Retina (tissue), 1 donor: ENCODE measurements at places on chromosomes 2 and 18.

DNA sequence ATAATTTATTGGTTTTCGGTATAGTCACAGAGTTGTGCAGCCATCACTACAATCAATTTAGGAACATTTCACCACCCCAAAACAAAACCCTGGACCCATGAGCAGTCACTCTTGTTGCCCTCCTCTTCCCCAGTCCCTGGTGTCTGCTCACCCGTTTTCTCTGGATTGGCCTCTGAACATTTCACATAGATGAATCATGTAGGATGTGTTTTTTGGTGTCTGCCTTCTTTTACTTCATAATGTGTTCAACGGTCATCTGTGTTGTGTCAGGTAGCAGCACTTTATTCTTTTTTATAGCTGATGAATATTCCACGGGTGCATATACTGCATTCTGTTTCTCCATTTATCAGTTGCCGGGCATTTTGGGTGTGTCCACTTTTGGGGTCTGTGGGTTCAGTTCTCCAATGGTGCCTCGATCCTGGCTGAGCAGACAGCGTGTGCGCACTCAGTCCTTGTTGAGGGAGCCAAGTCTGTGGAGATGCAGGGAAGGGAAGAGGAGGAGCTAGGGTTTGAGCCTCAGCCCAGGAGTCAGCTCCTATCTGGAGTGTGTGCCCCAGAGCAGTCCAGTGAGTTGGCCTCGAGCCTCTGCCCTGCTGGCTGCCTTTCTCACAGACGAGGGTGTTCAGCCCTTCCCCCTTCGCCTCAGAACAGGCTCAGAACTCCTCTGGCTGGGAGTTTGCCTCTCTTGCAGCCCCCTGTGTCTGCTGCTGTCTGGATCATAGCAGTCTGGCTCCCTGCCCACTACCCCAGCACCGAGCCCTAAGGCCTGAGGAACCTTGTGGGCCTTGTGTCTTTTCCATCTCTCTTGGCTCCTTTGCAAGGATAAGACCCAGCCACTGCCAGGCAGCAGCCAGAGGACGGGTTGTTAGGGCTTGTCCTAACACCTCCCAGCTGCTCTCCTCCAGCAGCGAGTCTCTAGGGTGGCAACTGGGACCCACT lies 18.0 kb downstream of the C2orf74 start:
- DNase-seq, result no peak

GRCh38 chr2:238418999-238419546 lies 7.7 kb upstream of the ASB1 start:
- DNase-seq, result no peak

GRCh38 chr18:35413163-35413511 lies 36.0 kb upstream of the ZNF396 start:
- no peak for DNase-seq

GRCh38 chr2:8306530-8307351 lies 375.1 kb upstream of the ID2 start:
- DNase-seq, result no peak

- no peak for DNase-seq
Measured at GRCh38 chr2:238499731-238500580, 73.2 kb downstream of the ASB1 start.

DNA sequence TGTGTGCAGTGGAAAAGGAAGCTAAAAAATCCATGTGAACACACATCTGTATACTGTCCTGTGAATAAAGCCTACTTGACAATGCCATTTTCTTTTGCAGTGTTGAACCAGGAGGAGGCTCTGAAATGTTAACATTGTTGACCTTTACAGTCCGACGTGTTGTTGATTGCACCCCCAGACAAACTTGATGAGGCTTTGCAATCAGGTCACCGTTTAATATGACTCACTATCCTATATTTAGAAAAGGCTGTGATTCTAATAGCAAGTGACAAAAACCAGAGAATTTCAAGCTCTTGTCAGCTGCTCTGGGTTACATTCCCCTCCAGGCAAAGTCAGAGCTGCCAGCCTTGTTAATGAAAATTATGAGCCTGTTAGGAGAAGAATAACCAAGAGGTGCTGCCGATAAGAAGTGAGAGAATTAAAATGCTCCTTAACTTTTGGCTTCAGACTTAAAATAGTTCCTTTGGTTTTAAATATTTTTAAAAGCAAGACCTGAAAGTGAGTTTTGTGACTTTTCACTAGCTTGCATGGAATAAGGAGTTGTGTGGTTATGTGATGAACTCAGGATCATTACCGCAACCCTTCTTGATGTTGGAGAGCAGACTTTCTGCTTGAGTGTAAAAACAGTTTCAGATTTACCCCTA lies 162.1 kb downstream of the QPCT start:
- peak; percentile 66 for DNase-seq

- peak; percentile 74 for DNase-seq
Measured at GRCh38 chr2:66438891-66439811, 4.2 kb downstream of the MEIS1 start.

DNA sequence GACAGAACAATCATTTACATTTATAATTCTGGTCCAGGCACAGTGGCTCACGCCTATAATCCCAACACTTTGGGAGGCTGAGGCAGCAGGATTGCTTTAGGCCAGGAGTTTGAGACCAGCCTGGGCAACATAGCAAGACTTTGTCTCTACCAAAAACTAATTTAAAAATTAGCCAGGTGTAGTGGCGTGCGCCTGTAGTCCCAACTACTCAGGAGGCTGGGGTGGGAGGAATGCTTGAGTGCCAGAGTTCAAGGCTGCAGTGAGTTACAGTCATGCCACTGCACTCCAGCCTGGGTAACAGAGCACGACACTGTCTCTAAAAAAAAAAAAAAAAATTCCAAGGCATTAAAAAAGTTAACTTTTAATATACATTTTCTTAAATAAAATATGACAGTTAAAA lies 88.1 kb downstream of the PLEKHM3 start:
- no peak for DNase-seq
